DND-41 (cell line): ENCODE measurements at places on chromosomes 7 and 10.
A peak's percentile ranks its signal among the peaks of the same experiment; 100 is the strongest.

- peak; percentile 37 for DNase-seq
Observed at GRCh38 chr7:2403718-2404648, 572 bp downstream of the CHST12 start.

DNA sequence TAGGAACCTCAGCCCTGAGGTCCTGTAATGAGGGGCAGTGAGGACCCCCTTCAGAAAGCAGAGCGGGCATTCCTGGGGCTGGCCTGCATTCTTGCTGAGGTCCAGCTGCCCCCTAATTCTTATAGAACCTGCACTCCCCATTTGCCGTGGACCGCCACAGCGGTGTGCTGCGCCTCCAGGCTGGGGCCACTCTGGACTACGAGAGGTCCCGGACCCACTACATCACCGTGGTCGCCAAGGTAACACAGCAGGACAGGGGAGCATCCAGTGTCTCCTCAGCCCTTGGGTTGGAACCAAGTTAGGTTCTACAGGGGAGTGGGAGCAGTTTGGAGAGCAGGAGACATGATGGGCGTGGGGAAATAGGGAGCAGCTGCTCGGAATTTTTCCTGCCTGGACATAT lies 7.3 kb downstream of the CDHR1 start:
- DNase-seq = no peak

GRCh38 chr10:103854265-103854685 lies 1.1 kb downstream of the SH3PXD2A start:
- DNase-seq = peak; percentile 11

GRCh38 chr10:121865554-121865953 lies 62.3 kb downstream of the ATE1 start:
- no peak for DNase-seq

DNA sequence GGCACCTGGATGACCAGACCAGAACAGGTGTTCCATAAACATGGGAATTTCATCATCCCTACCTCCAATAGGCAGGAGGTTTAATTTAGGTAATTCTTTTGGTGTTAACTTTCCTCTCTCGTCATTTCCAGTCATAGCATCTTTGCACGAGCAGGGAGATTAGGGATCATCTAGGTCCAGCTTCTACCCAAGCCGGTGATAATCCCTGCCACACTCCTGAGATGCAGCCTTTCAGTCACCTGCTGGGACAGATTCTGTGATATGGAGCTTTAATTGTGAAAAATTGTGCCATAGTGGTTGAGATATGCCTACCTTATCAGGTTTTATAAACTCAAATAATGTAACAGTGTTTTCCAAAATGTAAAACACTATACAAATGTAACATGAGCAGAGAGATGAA lies 191.8 kb upstream of the AOAH start:
- DNase-seq = no peak

- no peak for DNase-seq
Observed at GRCh38 chr10:131897297-131897899, 3.4 kb upstream of the PPP2R2D start.

DNA sequence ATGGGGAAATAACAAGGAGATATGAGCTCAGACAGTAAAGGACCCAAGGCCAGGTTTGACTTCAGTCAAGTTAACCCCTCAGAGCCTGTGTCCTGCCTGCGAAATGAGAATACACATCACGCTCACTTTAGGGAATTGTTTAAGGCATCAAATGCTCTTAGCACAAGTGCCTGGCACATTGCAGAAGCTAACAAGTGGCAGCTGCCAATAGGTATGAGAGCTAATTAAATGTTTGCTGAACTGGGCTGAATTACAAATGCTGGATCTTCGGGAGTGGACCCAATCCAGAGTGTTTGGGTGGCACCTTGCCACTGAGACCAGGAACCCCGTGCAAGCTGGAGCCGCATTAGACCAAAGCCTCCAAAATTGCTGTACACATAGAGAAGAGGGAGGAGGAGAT lies 136.8 kb downstream of the C10orf90 start:
- DNase-seq = no peak

- DNase-seq = no peak
Observed at GRCh38 chr7:70975754-70976153, 156.2 kb upstream of the GALNT17 start.

DNA sequence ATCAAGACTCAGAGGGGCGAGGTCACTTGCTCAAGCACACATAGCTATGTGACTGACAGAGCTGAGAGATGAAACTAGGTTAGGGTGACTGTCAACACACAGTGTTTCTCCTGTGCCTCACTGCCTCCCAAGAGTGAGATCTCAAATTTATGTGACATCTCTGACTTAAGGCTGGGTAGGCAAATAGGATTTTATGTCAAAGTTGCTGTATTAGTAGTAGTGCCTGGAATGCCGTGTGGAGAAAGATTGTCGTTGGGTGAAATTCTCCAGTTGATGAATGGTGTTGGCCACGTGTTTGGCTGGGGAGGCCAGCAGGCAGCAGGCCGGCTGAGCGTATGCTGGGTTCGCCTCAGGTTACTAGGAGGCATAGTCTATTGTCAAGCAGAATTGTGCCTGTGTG lies 148.3 kb upstream of the BMPER start:
- no peak for DNase-seq

GRCh38 chr7:44608916-44609648 lies 2.7 kb downstream of the OGDH start:
- no peak for DNase-seq

GRCh38 chr7:12905671-12906070 lies 218.2 kb downstream of the ARL4A start:
- DNase-seq = no peak

- no peak for DNase-seq
Observed at GRCh38 chr10:124500757-124501156, 39.1 kb downstream of the LHPP start.

- no peak for DNase-seq
Observed at GRCh38 chr10:132293201-132293812, 14.4 kb downstream of the STK32C start.

DNA sequence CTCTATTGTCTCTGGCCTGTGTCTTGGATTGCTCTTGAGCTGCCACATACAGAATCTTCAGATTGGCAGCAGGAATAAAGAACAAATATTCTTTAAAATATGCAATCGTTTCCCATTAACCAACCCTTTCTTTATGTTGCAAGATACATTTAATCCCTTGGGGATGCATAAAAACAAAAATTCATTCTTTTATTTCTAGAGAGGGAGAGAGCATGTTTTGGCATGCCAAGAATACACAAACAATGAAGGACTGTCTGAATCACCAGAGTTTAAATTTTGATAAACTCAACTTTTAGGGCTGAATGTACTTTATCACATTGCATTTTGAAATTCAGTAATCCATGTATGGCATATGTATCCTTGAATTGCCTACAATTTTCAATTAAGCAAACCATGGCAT lies 154.3 kb upstream of the SEMA3D start:
- DNase-seq = no peak

GRCh38 chr10:104835422-104835821 lies 194.3 kb downstream of the SORCS3 start:
- DNase-seq = no peak

DNA sequence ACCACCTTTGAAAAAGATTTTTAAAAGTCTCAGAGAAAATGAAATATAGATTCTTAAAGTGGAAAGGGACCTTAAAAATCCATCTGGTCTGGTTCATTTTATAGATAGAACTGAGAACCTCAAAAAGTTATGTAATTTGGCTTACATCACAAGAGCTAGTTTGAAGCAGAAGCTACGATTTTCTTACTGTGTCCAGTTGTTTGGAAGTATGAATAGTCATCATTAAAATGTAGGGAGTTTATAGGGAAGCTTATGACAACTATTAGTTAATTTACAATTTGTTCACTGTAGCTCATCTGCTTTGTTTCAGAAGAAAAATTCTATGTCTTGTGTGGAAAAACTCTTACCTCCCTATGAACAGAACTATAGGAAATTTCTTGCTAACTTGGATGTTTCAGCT lies 26.9 kb downstream of the ZEB1 start:
- no peak for DNase-seq

DNA sequence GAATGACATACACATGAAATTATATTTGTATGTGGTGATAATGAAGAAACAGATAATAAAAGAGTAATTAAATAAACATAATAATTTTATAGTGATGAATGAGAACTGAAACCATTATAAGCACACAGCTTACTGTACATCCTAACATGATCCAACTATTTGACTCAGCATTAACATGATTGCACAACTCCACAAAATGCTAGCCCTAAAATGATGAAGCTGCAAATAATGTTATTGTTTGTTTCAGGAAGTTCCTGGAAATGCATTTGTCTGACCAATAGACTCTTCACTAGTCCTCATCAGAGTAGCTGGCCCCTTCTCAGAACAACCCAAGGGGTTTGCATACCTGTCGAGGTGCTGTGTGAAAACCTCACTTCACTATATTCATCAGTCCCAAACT lies 115.5 kb downstream of the RTKN2 start:
- DNase-seq = no peak

DNA sequence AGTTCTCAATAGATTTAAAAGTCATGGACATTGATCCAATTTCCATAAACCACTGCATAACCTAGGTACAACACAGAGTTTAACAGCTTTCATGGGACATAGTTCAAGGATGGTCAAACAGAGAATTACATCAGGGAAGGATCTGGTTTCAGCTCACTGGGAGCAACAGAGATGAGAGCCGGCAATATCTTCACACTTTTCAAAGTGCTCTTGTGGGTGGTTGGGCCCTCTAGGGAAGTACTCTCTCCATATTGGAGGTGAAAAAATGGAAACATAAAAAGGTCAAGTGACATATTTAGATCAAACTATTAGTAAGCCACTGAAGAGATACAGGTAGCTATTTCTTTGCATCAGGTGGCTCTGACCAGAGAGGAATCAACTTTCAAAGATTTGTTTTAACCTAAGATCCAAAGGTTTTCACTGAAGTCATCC lies 61.8 kb upstream of the LRRN3 start:
- no peak for DNase-seq

DNA sequence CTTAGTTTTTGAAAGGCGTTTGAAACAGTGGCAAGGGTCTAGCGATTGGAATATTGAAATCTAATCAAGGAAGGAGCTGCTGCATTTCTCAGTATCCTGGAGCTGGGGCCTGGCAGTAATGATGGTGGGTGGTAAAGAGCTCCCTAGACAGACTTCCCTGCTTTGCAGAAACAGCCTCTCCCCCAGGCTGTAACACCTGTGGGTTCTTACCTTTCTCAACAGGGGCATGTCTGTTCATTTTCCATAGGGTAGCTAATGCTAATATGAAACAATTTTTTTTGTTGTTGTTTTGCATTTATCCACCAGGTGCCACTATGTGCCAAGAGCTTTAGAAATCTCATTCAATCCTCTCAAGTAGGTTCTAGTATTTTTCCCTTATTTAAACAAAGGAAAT lies 345.5 kb downstream of the REEP3 start:
- no peak for DNase-seq

DNA sequence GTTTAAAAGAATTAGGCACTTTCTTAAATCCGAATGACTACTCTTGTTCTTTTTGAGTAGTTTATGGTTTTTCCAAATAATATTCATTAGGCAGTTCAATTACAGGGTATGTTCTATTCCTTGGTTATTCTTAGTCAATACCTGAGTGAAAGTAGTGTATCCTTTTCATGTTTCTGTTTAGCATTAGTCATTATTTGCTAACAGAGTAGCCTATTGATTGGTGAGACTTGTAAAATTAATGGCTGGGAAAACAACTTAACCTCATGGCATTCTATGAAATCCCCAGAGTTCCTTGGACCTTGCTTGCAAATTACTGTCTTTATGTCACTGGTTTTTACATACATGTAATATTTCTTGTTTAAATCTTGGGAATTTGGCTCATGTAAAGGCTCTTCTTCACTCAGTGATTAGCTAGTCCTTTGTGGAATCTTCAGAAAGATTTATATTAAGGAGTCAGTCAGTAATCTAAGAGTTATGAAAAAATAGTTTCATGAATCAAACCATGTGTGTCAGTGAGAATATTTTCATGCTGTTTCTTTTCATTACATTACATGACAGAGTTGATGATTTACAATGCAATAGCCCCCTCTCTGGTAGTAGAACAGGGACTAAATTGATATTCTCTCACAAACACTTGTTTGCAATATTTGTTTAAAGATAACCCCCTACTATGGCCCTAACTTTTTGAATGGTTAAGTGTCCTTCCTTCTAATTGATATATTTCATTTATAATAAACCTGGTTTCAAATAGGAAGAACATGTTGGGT lies 81.5 kb upstream of the LRRTM3 start:
- DNase-seq = no peak

DNA sequence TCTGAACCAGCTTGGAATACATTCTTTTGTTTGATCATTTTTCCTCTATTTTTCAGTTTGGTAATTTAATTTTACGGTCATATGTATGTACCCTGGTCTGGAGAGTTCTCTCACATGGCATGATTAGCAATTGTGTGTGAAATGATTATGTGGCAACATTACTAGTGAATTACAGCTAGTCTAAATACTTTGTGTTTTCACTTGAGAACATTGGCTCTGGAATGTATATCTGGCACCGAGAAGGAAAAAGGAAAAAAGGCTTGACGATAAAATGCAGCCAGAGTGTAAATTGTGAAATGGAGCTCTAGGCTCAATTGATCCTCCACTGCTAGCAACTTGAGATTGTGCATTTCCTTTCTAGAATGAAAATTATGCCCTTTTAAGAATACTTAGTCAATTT lies 397.2 kb downstream of the EXOC4 start:
- DNase-seq = no peak

- peak; percentile 46 for DNase-seq
Observed at GRCh38 chr10:104209575-104210198, 22.5 kb downstream of the CFAP43 start.

DNA sequence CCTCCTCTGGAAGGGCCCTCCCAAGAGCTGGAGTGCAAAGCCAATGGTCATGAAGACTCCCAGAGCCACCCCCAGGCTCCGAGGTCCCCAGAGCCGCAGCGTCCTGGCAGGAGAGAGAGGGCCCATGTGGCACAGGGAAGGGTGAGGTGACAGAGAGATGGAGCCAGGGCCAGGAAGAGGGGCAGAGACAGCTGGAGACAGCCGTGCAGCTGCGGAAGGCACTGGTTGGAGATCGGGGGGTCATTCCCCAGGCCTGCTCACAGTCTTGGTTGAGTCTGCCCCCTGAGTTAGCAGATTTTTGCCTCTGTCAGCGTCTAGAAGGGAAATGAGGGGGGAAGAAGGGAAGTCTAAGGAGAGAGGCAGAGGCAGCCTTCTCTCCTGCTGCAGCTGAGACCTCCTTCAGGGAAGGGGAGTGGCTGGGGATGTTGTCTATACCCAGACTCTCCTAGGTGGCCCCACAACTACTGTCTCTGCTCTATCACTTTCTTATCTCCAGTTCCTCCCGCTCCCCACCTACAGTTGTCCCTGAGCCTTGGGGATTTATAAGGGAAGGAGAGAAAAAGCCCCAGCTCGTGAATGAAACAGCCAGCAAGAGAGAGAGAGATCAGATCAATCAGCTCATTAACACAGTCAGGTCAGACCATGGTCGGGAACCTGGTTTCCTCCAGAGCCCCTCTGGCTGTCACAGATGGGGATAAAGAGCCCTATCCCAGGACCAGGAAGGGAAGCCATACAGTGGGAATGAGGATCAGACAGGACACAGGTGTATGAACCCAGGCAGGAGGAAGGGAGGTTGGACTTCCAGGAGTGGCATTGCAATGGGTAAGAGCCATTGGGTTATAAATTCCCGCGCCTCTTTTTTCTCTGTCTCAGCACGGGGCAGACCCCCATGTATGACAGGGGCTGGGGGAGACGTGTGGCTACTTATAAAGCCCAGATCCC lies 1.2 kb downstream of the GAL3ST4 start:
- DNase-seq = no peak

- no peak for DNase-seq
Observed at GRCh38 chr7:23334482-23335056, 35.4 kb downstream of the MALSU1 start.
